ENCODE measurements at places on chromosomes 6 and 20.

- no peak for DNase-seq
Measured at GRCh38 chr6:14732844-14733757, 512.8 kb upstream of the JARID2 start.

- DNase-seq: no peak
Measured at GRCh38 chr6:4531406-4531805, 244.8 kb upstream of the CDYL start.

GRCh38 chr6:90026216-90026615, 131.9 kb downstream of the GJA10 start:
- DNase-seq: no peak

GRCh38 chr6:17845598-17845997, 138.9 kb upstream of the NUP153 start:
- DNase-seq: no peak

- no peak for DNase-seq
Measured at GRCh38 chr6:53932516-53932915, 137.7 kb downstream of the LRRC1 start.

- DNase-seq: no peak
Measured at GRCh38 chr6:163646133-163646532, 231.6 kb downstream of the QKI start.

All from activated T-cell treated with anti-CD3 and anti-CD28 coated beads for 48 hours (primary cell).